Stimulated activated CD4-positive, alpha-beta T cell treated with anti-CD3 and anti-CD28 coated beads, Interleukin-12 subunit alpha, Interleukin-12 subunit beta, amount 100 ng/mL, for 24 hours (primary cell): ENCODE measurements at places on chromosomes 7 and 10.

GRCh38 chr10:35661236-35661635, 19.1 kb upstream of the FZD8 start:
- no peak for DNase-seq

DNA sequence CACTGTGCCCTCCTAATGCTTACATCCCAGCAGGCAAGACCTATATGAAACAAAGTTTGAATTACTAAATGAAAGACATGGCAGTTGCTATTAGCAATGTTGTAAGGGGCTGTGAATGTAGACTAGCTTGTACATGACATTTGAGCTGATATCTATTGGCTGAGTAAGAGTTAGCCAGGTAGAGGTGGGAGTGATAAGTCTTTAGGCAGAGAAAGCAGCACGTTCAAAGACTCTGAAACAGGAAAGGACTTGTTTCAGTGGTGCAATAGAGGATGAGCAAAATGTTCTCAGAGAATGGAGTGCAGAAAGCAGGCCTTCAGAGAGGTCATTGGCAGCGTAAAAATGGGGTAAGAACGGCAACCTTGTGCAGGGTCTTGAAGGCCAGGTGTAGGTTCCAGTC, 687.6 kb downstream of the AUTS2 start:
- DNase-seq = no peak

DNA sequence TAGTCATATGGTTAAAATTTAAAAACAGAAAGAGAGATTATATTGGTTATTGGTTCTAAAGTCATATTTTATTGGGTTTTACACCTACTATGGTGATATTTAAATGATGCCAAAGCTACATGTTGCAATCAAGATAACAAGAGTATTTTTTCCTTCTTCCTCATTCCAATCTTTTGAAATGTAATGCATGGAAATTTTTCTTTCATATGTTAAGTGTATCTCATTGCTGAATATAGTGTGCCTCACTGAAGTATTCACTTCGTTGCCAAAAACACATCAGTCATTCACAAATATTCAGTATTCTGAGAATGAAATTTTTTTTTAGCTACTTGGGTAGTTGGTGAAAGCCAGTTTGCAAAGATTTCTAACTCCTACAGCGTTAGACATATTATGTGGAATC, 19.5 kb downstream of the HDAC9 start:
- no peak for DNase-seq

- no peak for DNase-seq
Measured at GRCh38 chr7:117666689-117667088, 186.9 kb downstream of the CFTR start.

GRCh38 chr7:47941136-47941844, 7.0 kb downstream of the PKD1L1 start:
- DNase-seq = no peak

DNA sequence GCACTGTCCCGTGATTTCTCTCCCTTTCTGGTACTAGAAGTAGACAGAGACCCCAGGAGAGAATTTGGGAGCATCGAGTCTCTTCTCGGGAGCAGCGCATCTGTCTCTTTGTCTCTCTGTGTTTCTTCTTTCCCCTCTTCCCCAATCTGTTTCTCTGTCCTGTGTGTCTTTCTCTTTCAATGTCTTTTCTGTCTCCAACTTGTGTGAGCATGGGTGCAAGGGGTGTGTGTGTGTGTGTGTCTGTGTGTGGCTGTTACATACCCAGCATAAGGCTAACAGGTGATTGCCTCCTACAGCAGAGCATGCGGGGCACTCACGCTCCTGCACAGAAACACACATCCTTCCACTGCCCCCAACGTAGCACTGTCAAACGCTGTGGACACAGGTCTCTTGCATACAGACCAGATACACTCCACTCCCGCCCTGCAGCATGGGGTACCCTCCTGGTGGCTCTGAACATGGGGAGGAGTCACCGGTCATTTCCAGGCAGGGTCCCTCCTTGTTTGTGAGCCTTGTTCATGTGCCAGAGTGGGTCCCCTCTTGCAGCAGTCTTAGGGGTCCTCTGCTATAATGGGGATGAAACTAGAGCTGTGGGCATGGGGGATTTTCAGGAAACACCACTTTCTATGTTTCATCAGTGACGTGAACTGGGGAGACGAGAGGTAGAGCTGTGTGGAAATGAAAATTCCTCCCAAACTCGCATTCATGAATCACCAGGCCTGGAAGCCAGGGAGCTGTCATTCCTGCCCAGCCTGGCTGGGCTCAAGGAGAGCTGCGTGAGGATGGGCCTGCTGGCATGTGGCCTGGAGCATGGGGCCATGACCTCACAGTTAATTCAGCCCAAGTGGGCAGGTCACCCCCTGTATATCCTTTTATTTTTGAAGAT, 980 bp downstream of the ADAMTS14 start:
- no peak for DNase-seq

DNA sequence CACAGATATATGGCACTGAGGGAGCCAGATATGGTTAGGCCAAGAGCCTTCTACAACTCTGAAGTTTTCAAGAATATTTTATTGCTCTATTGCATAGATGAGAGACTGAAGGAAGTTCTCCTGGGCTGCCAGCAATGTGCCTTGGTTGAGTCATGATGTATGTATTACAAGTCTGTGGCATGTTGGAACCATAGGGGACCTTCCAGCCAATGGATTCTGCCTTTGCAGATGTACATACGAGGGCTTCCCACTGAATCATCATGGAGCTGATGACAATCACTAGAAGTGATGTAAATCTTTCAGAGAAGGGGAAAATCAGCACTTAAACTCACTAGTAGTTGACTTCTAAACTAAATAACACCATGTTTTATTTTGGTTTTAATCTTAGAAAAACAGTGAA, 419.5 kb downstream of the PHTF2 start:
- no peak for DNase-seq

DNA sequence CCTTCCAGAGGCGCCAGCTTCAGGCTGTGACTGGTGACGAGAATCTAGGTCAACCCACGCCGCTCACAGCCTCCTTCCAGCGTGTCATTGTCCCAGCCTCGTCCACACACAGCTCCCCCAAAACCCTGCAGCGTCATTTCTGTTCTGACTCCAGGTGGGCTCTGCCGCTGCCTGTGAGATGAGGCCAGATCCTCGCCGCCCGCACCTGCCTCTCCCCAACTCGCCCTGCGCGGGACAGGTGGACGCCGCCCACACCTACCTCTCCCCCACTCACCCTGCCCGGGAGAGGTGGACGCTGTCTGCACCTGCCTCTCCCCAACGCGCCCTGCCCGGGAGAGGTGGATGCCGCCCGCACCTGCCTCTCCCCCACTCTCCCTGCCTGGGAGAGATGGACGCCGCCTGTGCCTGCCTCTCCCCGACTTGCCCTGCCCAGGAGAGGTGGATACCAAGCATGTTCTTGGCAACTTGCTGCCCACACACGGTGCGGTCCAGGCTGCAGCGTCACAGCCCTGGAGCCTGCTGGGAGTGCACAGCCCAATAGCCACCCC, 32.0 kb upstream of the CFAP46 start:
- no peak for DNase-seq

- no peak for DNase-seq
Measured at GRCh38 chr10:124517931-124518330, 56.3 kb downstream of the LHPP start.
